AG20443 (cell line): ENCODE measurements at places on chromosomes 12 and 14.

DNA sequence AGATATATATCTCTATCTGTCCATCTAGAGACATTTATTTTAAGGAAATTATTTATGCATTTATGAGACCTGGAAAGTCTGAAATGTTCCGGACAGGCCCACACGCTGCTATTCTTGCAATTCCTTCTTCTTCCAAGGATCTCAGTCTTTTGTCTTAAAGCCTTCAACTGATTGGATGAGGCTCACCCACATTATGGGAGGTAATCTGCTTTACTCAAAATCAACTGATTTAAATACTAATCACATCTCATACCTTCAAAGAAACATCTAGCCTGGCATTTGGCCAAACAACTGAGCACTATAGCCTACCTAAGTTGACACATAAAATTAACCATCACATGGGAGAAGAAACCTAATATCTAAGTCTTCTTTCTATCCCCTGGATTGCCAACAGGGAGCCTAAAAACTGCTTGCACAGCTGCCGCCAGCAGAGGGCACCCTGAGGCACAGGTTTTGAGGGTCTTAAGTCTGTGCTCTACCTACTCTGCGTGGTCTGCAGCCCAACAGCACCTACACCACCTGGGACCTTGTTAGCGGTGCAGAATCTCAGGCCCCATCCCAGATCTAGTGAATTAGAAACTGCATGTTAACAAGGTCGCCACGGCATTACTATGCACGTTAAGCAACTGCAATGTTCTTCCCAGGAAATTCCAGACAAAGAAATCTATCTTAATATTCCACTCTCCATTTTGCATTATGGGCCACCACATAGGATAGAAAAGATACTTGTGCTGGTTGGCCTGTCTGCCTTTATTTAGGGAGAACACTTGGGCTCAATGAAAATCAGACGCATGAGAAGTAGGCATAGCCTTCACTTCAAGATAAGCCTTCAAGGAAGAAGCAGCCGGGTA lies 249.7 kb downstream of the FOXG1 start:
- DNase-seq = peak; percentile 22

- DNase-seq = no peak
Measured at GRCh38 chr12:32183650-32184049, 77.0 kb downstream of the BICD1 start.

DNA sequence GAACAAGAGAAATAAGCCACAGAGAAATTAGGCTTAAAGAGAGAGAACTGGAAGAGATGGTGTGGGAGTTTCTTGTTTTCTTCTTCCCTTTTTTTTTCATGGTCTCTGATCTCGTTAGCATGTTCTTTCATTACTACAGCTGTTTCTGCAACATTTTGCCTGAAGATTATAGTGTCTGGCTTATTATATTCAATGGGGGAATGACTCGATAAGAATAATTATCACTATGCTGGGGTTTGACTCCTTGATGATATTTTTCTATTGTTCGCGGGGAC lies 70.0 kb downstream of the TMEM132C start:
- DNase-seq = no peak

DNA sequence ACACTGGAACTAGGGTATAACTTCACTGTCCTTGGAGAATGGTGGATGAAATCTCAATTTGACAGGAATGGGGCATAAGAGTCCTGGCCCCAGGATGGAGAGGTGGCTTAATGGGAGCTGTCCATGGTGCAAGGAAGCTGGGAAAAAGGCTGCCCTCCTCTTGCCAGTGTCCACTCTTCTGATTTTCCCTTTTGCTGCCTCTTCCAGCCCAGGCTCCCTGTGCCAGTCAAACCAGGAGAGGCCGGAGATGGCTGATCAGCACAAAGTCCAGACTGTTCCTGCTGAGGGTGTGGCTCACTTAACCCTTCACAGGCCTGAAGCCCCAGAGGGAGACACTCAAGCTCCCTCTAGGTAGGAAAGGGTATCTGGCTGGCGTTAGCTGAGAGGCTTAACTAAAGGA lies at the start of gene MYO1A:
Gene MYO1A (minus strand): TSS at position 240 of the 400 bp plus-strand sequence. CDS start 1,806 bp downstream, outside the sequence.
- DNase-seq = peak; percentile 61

DNA sequence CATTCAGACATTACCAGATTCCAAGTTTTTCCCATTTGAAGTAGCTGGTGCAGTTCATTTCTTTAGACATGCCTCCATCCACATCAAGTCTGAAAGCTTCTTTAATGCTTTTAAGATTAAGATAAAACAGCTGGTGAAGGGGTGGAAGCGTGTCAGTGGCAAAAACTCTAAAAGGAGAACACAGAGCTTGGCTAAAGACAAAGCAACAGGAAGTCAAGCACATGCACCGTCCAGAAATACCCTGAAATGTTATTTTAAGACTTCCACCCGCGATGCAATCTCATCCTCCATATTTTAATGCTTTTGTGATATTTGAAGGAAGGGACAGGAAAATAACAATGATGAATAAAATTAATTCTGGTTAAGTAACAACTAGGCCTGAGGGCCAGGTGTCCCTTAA lies 31.8 kb downstream of the PPM1H start:
- DNase-seq = no peak

DNA sequence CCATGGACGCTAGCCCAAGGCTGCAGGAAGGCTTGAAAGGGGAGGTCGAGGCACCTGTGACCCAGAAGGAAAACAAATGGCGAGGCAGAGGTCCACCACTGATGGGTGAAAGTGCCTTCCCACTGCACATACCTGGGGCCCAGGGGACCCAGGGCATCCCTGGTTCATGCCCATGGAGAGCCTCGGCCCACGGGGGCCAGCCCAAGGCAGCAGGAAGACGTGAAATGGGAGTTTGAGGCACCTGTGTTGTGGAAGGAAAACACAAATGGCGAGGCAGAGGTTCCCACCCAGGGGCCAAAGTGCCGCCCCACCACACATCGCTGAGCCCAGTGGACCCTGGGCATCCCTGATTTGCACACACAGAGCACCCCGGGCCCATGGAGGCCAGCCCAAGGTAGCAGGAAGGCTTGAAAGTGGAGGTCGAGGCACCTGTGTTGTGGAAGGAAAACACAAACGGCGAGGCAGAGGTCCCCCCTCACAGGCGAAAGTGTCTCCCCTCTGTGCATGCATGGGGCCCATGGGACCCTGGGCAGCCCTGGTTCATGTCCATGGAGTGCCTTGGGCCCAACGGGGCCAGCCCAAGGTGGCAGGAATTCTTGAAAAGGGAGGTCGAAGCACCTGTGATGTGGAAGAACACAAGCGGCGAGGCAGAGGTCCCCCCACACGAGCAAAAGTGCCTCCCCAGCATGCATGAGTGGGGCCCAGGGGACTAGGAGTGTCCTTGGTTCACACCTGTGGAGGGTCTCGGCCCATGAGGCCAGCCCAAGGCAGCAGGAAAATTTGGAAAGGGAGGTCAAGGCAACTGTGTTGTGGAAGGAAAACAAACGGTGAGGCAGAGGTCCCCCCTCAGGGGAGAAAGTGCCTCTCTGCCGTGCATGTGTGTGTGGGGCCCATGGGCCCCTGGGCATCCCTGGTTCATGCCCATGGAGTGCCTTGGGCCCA lies 383.3 kb downstream of the ALG10 start:
- peak; percentile 0 for DNase-seq

DNA sequence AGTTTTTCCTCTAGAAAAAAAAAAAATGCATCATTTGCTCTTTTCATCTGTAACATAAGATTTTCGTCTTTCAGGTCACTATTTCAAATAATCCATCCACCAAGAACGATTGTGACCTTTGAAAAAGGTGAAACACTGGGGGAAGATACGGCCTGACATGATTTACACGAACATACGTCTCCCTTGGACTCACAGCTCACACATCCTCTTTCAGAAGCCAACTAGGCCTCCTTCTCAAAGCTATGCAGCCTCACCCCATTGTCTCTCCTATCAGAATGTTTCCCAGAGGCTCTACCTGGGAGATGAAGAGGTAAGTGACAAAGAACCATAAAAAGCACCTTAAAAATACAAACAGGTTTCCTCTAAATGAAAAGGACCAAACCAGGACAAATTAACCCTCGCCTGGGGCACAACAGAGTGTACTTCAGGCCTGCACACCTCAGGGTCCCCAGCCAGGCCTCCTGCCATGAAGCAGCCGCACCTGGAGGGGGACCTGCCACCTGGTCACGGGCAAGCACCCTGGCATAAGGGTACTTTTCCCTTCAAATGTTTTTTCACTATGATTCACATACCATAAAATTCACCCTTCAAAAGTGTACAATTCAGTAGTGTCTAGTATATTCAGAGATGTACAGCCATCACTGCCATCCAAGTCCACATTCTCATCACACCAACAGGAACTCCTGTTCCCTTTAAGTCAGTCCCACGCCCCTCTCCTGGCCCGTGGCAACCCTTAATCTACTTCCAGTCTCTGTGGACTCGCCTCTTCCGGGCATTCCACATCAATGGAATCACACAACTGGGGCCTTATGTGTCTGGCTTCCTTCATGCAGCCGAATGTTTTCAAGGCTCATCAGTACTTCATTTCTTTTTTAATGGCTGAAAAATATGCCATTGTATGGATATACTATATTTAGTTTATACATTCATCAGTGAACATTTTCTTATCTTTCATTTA lies 5.4 kb downstream of the SLC15A4 start:
- DNase-seq = peak; percentile 73

GRCh38 chr14:69268223-69268622 lies 8.3 kb downstream of the GALNT16 start:
- peak; percentile 68 for DNase-seq

- DNase-seq = peak; percentile 18
Measured at GRCh38 chr12:127280393-127281275, 986.3 kb upstream of the TMEM132C start.

GRCh38 chr14:75275598-75275997 lies 3.0 kb upstream of the FOS start:
- no peak for DNase-seq

- peak; percentile 36 for DNase-seq
Measured at GRCh38 chr12:49109641-49110463, 795 bp downstream of the LMBR1L start.

- no peak for DNase-seq
Measured at GRCh38 chr14:100874411-100875091, 29.0 kb downstream of the RTL1 start.

DNA sequence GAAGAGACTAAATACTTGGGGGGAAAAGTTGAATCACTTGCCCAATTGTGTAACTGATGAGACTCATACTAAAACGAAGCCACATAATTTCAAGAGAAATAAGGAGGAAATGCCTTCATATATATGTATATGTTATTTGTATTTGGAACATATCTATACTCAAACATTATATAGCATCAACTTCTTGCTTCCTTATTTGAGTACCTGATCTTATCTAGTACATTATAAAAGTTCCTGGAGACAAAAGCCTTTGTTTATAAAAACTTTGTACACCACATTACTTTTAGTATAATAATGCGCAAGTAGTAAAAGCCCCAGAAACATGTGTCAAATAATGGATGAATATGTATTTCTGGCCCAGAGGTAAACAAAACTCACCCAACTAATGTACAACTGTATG lies 92.0 kb downstream of the SLC2A13 start:
- DNase-seq = no peak

DNA sequence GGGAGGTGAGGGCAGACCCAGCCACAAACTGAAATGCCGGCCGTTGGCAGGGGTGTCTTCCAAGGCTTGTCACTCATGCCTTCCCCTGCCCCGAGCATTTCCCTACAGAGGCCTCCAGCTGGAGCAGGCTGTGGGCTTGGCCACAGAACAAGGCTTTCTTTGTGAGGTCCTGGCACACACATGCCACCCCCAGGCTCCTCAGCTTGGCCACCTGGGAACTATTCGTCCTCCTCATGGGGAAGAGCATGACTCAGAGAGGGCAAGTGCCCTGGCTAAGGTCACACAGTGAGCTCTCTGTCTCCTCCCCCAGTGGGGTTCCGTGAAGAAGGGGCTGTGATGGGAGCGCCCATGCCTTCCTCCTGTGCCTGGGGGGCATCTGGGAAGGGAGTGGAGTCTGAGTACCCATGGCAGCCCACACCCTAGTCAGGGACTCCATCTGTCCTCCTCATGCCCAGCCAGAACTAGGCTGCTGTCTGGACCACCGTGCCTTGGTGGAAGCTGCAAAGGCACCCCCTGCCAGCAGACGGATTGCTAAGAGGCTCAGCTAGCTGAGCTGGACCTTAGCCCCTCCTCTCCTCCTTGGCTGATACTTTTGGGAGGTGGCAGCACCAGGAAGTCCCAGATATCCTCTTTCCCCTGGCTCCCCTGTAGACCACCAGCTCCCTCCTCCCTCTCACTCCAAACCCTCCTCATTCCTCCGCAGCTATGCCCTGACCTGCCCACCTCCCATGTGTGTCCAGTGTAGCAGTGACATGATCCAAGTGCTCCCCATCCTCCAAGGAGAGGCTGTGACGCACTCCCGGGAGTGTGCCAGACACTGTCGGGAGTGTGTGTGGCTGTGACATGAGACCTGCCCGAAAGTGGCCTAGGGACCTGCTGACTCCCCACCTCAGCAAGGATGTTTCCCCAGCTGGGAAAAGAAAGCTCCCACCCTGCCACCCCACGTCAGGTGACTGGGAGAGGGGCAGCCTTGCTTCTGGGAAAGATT lies 21.4 kb downstream of the ABCB9 start:
- no peak for DNase-seq

GRCh38 chr14:22379727-22380126 lies 209.3 kb downstream of the DAD1 start:
- DNase-seq = no peak

DNA sequence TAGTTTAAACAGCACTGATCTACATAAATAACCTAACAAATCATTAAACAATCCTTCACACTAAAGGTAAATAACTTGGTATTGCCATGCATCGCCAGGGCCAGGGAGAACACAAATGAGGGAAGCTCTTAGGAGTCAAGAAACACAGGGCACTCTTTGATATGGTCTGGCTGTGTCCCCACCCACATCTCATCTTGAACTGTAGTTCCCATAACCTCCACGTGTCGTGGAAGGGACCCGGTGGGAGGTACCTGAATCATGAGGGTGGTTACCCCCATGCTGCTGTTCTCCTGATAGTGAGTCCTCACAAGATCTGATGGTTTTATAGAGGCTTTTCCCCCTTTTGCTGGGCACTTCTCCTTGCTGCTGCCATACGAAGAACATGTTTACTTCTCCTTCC lies 17.3 kb downstream of the TMEM132D start:
- no peak for DNase-seq

DNA sequence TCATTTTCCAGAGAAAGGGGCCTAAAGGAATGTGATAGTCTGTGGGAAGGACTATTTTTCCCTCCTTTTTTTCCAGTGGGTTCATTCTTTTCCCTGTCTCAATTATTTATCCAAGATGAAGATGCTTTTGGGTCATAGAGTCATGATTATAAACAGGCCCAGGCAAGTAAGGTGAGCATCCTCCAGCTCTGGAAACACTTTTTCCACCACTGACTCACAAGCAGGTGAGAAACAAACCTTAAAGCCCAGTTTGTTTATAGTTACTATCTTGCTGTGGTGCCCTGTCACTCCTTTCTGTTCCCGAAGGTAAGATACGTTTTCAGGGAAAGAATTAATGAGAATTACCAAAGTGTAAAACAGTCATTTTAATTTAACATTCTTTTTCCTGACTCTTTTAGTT lies 107.7 kb upstream of the IFNG-AS1 start:
- no peak for DNase-seq
